Peyer's patch (tissue), 4 donors: ENCODE measurements at places on chromosomes 5 and 9.
A peak's percentile ranks its signal among the peaks of the same experiment; 100 is the strongest.

GRCh38 chr9:73640971-73641370 is 489.3 kb downstream of the ANXA1 start:
- H3K27me3 ChIP-seq = no peaks in the 10 kb centered on the region
- DNase-seq = no peak
- H3K27ac ChIP-seq = no peak overlapping the region
- no peak overlapping the region for H3K4me3 ChIP-seq
- H3K4me1 ChIP-seq = no peaks in the 10 kb centered on the region

DNA sequence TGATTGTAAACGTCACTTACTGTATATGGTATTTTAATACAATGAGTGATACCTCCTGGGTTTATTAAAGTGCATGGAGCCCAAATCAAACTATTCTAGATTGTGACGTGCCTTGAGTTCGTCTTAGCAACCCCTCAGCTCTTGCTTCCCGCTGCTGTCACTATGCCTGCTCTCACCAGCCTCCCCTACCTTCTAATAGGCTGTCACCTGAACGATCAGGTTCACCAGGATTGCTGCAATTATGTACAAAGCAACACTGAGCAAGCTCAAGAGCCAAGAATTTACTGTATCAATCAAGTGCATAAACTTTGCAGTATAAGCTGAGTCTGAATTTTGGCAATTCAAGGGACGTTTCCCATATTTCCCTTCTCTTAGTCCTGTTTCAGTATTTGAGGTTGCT is 3.0 kb downstream of the LECT2 start:
- no peaks in the 10 kb centered on the region for H3K27me3 ChIP-seq
- H3K27ac ChIP-seq = no peak overlapping the region
- no peaks in the 10 kb centered on the region for H3K4me1 ChIP-seq
- no peak overlapping the region for H3K4me3 ChIP-seq
- DNase-seq = no peak

DNA sequence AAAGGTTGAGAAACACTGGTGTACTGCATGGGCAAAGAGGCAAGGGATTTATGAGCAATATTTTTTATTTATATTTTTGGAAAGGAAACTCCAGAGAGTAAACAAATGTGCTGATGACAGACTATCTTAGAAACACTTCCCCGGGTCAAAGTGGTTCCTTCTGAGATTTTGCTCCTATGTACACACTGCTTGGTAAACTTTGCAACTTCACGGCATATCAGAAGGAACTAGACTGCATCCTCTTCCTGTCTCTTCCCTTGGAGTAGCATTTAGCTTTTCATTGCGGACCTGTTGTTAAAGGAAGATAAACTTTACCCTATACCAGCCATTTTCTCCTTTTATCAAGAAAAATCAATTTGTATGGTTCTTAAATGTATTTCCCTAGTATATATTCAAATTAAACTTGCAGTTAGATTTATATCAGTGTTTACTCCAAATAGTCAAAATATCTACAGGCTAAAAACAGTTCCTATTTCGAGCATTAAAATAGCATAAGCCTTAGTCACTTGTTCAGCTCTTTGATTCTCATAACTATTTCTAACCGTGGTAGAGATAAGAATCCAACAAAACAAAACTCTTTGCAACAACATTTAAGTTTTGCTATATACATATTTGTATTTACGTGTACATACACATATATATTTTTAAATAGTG is 48.0 kb upstream of the LRRC19 start:
- H3K27ac ChIP-seq = no peak overlapping the region
- DNase-seq = no peak
- H3K4me1 ChIP-seq = no peaks in the 10 kb centered on the region
- no peak overlapping the region for H3K4me3 ChIP-seq
- H3K27me3 ChIP-seq = no peaks in the 10 kb centered on the region

GRCh38 chr9:79154806-79155205 is 417.0 kb upstream of the TLE4 start:
- no peaks in the 10 kb centered on the region for H3K4me1 ChIP-seq
- no peak overlapping the region for H3K27ac ChIP-seq
- no peak for DNase-seq
- H3K36me3 ChIP-seq = no peaks in the 10 kb centered on the region
- H3K4me3 ChIP-seq = no peak overlapping the region

DNA sequence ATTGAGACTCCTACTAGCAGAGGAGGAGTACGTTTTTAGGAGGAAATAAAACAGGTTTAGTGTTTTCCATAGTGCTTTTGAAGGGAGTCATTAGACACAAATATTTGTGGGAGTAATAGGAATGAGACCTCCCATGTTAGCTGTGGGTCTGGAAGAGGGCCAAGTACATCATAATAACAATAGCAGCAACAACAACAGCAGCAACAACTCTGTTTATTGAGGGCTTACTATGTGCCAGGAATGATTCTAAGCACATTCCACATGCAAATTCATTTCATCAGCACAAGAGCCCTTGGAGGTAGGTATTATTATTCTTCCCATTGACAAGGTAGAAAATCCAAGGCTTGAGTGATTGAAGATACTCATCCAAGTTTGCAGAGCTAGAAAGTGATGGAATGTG is 384.2 kb upstream of the RPS23 start:
- no peak overlapping the region for H3K27ac ChIP-seq
- no peak for DNase-seq
- no peaks in the 10 kb centered on the region for H3K4me1 ChIP-seq
- no peak overlapping the region for H3K4me3 ChIP-seq
- H3K27me3 ChIP-seq = no peaks in the 10 kb centered on the region

GRCh38 chr5:478982-479535 is 36.1 kb downstream of the EXOC3 start:
- no peak overlapping the region for H3K4me3 ChIP-seq
- H3K36me3 ChIP-seq = no peaks in the 10 kb centered on the region
- no peaks in the 10 kb centered on the region for H3K27me3 ChIP-seq
- H3K27ac ChIP-seq = no peak overlapping the region
- DNase-seq = no peak

DNA sequence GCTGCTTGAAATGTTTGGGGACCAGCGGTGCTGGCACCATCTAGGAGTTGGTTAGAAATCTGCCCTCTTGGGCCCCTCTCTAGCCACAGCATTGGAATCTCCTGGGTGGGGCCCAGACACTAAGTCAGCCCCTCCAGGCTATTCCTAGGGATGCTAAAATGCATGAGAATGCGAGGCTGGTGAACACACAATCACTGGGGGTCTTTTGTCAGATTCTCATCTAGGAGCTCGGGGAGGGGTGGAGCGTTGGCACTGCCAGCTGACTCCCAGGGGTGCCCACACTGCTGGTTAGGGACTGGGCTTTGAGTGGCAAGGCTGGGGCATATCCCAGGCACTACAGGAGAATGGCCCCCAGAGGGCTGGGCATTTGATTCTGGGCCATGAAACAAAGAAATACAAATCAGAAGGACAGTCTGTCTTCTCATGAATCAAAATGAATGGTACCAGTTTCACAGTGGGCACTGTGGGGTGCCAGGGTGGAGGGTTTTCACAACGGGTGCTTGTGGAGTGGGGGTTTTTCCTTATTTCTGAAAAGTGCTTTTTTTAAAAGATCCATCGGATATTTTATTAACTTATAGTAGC is 127.8 kb upstream of the RAPGEF1 start:
- no peaks in the 10 kb centered on the region for H3K27me3 ChIP-seq
- H3K27ac ChIP-seq = no peak overlapping the region
- H3K4me1 ChIP-seq = no peaks in the 10 kb centered on the region
- H3K4me3 ChIP-seq = no peak overlapping the region
- no peaks in the 10 kb centered on the region for H3K36me3 ChIP-seq
- DNase-seq = no peak

- no peaks in the 10 kb centered on the region for H3K36me3 ChIP-seq
- H3K27me3 ChIP-seq = no peaks in the 10 kb centered on the region
- no peaks in the 10 kb centered on the region for H3K4me1 ChIP-seq
- no peak overlapping the region for H3K4me3 ChIP-seq
- DNase-seq = peak; percentile 43
Observed at GRCh38 chr9:36125062-36125855, 11.3 kb upstream of the GLIPR2 start.

- H3K4me1 ChIP-seq = no peaks in the 10 kb centered on the region
- no peak overlapping the region for H3K27ac ChIP-seq
- no peaks in the 10 kb centered on the region for H3K36me3 ChIP-seq
- no peaks in the 10 kb centered on the region for H3K27me3 ChIP-seq
- no peak for DNase-seq
Observed at GRCh38 chr9:87500491-87501270, 3.0 kb downstream of the DAPK1 start.

DNA sequence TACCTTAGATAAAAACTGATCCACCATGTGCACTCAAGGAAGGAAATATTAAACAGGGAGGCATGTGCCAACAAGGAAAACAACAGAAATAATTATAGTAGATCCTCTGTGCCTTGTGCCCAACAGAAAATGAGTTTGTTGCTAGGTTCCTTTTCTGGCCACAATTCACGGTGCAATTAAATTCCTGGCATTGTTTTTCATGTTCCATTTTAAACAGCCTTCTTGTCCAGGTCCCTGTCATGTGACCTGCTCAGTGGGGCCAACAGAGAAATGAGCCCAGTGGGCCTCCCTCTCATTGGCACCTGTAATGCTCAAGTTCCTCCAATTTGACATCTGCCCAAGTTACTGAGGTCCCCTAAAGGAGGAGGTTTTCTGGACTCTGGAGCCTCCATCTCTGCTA is 56.5 kb downstream of the SPOCK1 start:
- H3K27ac ChIP-seq = no peak overlapping the region
- H3K4me1 ChIP-seq = no peaks in the 10 kb centered on the region
- H3K27me3 ChIP-seq = no peaks in the 10 kb centered on the region
- H3K4me3 ChIP-seq = no peak overlapping the region
- H3K36me3 ChIP-seq = no peaks in the 10 kb centered on the region
- DNase-seq = no peak

GRCh38 chr9:101093620-101094019 is 65.1 kb downstream of the PLPPR1 start:
- no peak overlapping the region for H3K4me3 ChIP-seq
- no peaks in the 10 kb centered on the region for H3K4me1 ChIP-seq
- no peaks in the 10 kb centered on the region for H3K36me3 ChIP-seq
- H3K27ac ChIP-seq = no peak overlapping the region
- H3K27me3 ChIP-seq = no peaks in the 10 kb centered on the region
- no peak for DNase-seq

DNA sequence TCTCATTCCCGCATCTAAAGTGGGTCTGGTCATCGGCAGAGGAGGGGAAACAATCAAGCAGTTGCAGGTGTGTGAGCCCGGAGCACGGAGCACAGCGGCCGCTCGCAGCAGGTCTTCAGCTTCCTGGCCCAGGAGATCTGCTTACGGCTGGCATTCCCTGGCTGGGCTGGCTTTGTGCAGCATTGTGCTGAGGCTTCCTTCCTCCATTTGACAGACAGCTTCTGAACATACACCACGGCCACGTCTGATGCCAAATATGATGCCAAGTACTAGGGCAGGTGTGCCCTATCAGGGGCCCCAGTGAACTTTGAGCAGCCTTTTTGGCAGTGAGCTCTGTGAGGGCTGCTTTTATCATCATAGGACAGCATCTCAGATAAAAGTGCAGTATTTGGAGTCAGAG is 37.1 kb downstream of the FUBP3 start:
- no peaks in the 10 kb centered on the region for H3K4me1 ChIP-seq
- no peaks in the 10 kb centered on the region for H3K36me3 ChIP-seq
- no peak overlapping the region for H3K4me3 ChIP-seq
- no peak overlapping the region for H3K27ac ChIP-seq
- no peak for DNase-seq

DNA sequence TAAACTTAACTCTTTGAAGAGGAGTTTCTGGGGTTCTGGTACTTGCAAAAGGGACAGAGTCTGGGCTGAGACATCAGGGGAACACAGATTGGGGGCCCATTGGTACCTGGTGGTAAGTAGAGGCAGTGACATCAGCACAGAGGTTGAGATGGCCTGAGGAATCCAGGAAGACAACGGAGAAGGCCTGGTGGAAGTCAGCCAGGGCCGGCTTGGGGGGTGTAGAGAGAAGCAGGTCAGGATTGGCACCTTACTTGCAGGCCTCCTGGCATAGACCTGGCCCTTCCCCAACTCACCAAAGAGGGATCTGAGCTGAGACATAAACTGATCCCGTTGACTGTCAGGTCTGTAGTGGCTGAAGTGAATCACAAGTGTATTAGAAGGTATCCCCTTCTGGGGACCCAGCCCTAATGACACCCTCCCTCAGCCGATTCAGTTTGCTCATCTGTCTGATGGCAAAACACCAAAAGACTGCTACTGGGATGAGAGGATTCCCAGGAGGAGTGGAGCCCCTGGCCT is 5.5 kb downstream of the NOL6 start:
- H3K27ac ChIP-seq = no peak overlapping the region
- H3K4me3 ChIP-seq = no peak overlapping the region
- H3K36me3 ChIP-seq = no peaks in the 10 kb centered on the region
- H3K4me1 ChIP-seq = peaks cover 9% of the 10 kb centered on the region

DNA sequence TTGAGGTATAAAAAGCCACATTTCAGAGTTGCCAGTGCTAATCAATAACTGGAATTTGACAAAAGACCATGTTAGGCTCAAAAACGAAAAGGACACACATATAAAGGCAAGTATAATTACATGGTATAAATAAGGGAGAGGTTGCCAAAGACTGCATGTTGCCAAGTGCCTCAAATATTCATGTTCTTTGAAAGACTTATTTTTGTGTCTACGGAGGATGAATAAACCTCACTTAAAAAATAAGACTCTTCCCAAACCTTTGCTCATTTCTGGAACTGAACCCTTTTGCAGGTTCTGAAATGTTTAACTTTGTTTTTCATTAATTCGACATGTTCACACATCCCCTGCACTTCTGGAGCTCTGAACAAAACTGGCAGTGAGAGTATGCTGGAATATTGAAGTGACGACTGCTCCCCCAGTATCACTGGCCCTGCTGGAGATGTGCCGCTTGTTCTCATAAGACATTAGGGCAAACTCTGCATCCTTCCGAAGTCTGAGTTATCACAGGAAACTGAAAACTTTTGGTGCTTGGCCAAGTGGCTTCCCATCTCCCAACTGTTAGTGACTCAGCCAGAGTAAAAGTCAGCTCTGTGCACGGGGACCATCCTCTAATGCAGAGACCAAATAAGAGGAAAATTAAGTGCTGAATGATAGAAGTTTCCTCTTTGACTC is 336.8 kb downstream of the GLIS3 start:
- DNase-seq = no peak
- H3K4me3 ChIP-seq = no peak overlapping the region
- H3K36me3 ChIP-seq = no peaks in the 10 kb centered on the region
- no peak overlapping the region for H3K27ac ChIP-seq
- no peaks in the 10 kb centered on the region for H3K27me3 ChIP-seq
- H3K4me1 ChIP-seq = no peaks in the 10 kb centered on the region

DNA sequence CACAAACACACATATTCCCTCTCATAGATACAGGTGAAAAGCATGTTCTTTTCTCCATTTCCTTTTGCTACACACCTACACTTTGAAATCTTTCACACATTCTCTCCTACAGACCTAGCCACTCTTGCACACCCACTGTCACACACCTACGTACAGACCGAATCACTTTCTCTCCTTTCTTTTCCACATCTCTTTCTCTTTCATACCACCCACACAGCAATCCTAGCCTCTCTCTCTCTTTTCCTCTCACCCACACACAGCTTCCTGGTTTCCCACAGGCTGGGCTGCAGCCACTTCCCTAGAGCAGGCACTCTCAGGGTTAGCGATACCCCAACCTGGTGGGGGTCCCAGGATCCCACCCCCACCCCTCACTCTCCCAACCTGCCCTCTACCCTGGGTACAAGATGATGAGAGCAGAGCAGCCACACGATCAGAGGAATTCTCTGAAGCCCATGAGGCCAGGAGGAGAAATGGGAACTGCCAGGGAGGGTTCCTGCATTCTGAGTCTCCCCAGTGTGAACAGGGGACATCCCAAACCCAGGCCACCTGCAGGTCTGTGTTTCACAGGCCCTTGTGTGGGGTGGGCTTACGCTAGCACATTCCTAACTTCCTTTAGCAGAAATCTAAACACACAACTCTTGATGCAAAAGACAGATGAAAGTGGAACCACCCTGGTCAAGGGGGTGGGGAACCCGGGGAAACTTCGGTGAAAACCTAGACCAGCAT is 17.1 kb upstream of the SYNPO start:
- no peaks in the 10 kb centered on the region for H3K36me3 ChIP-seq
- no peak for DNase-seq
- H3K27me3 ChIP-seq = no peaks in the 10 kb centered on the region
- no peak overlapping the region for H3K27ac ChIP-seq
